Hematopoietic multipotent progenitor cell treated with erythropoietin and hydrocortisone succinate and interleukin-3 and kit ligand, for 17 days (in vitro differentiated cells): ENCODE measurements at places on chromosomes 16 and 17.

- no peak for DNase-seq
Measured at GRCh38 chr17:81315129-81315884, 20.2 kb upstream of the SLC38A10 start.

GRCh38 chr17:42629411-42630009, 20.0 kb downstream of the TUBG1 start:
- peak; percentile 67 for DNase-seq

GRCh38 chr17:77345260-77345910, 204.6 kb downstream of the SEC14L1 start:
- DNase-seq = no peak

DNA sequence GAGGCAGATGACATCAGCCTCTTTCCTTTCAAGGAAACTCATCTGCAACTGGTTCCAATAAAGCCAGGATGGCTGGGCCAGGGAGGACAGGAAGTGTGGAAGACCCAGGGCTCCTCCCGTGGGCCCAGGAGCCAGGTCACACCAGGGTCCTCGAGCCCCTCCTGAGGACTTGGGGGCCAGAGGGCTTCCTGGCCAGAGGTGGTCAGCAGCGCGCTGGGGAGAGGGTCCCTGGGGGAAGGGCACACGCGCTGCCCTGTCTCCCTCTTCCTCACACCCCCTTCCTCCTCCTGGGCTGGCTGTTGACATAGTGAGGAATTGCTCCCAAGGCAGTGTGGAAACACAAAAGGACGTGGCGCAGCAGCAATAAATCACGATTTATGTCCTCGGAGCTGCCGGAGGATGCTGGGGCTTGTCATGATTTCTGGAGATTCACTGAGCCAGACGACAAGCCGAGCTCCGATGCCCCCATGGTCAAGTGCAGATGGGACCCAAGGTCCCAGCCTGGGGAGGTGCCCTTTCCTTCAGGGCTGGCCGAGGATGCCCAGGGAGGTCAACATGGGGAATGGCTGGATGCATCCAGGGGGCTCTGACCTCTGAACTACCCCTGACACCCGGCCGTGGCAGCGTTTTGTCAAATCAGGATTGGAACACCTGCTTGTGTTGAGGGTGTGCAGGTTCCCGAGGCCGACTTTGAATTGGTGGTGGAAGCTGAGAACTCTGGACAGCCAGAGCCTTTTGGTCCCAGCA, 152.6 kb downstream of the IRF8 start:
- no peak for DNase-seq

DNA sequence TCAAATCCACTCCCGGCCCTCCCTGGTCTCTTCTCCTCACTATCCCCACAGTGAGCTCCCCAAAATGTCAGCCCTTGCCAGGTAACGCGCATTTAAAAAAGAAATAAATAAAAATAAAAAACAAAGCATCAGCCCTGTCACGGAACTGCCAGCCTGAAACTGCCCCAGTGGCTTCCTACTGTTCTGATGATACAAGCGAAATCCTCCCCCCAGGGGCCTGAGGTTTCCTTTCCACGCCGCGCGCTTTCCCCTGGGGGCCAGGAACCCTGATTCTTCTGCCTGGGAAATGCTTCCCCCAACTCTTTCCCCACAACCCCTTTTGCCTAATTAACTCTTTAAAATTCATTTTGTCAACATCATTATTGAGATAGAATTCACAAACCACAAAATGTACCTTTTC, 12.2 kb upstream of the RPH3AL start:
- no peak for DNase-seq

DNA sequence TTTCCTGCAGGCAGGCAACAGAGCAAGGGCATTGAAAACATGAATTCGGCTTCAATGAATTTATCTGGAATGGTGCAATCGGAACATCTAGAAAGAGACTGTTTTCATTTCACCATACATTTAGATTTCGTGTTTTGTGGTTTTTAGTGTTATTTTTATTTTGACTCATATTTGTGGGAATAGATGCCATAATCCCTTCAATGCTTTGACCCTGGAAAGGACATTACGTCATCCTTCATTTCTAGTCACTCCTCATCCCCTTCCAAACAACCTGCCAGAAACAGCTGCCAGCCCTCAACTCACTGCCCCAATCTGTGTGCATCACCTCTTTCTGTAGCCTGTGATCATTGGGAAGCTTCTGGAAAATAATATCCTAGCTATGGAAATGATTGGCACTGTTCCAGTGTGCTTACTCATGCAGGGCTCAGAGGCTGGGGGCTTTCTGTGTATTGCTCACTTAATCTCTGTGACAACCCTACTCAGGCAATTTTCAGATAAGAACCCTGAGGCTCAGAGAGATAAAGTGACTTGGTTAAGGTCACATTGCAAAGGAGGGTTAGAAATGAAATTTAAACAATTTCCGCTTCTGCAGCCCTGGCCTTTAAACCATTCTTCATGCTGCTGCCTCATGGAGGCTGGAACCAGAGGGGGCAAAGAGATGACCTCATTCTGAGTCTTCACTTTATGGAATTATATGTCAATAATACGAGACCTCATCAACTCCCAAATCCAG, 9.5 kb upstream of the KSR1 start:
- peak; percentile 70 for DNase-seq

GRCh38 chr16:22098405-22099255, 6.3 kb downstream of the VWA3A start:
- DNase-seq = no peak

GRCh38 chr16:89973235-89973634, 24.7 kb downstream of the DEF8 start:
- DNase-seq = no peak

DNA sequence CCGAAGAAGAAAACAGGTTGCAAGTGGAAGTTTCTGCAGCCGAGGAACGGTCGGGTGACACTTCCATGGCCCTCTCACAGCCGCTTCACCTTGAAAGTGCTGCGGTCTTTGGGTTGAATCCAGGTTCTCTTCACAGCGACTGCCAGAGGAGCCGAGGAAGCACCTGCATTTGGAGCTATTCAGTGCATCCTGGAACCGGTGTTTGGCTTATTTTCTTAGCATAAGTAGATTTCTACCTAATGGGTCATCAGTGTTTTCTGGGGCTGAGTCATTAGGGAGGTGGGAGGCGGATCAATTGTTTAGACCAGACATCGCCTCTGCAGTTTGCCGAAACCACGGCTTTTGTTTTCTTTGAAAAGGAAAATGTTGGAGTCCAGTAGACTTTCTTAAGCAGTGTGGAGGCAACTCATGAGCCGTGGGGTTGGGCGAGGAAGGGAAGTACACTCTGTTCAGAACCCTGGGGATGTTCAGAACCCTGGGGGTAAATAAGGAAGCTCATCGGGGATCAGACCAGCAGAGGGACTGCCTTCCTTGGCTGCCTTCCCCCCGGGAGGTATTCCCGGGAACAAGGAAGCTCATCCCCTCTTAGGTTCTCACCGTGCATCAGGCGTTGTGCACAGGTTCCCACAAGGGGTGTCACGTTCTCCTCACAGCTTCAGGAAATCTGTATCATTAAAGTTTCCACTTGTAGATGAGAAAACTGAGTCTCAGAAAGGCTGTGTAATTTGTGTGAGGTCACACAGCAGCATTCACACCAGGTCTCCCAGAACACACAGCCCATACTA, 361.5 kb downstream of the SNX29 start:
- DNase-seq = no peak

DNA sequence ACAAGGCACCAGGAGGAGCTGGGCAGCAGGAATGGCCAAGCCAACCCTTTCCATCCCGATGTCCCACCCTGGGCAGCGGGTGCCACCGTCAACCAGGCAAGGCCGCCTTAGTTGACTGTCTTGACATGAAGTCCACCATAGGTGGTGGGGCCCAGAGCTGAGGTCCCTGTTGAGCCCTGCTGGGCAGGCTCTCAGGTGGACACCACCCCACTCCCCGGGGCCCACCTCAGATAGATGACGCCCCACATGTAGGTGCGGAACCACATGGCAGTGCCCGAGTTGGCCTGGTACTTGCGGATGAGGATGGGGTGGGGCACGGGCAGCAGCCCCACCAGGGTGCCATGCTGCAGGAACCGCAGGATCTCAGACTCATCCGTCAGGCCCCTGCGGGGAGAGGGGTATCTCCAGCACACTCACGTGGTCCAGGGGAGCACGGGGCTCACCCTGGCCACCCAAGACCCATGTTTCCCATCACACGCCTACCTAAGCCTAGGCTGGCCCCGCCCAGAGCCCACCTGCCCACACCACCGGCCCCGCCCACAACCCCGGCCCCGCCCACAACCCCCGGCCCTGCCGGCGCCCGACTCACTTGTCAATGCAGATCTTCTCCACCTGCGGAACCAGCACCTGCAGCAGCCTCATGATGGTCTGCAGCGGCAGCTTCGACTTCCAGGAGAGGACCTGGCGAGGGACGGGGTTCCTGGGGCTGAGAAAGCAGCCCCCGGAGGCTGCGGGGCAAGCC, 16.2 kb downstream of the OTOP3 start:
- no peak for DNase-seq

DNA sequence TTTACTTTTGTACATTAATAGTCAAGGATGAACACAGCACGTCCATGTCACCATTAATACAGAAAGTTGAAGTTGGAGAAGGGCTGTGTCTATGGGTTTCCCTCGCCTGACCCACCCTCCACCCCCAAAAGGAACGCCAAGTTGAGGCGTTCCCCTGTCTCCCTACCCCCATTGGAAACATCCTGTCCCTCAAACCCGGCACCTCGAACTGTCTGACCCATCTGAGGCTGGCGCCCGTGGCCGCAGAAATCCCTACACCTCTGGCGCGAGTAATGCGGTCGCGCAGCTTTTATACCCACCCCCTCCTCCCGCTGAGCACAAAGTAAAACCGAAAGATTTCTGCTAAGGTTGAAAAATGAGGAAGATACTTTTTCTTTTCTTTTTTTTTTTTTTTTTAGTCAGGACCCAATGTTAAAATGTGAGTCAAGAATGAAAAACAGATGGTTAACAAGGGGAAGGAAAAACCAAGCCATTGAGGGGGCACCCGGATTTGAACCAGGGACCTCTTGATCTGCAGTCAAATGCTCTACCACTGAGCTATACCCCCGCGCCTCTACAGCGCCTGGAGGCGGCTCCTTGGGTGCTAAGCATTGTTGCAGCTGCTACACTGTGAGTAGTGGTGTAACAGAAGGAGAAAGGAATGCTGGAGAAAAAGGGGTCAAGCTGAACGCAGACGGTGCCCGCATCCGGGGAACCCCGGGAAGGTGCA, 887 bp upstream of the LASP1 start:
- DNase-seq = peak; percentile 77

- no peak for DNase-seq
Measured at GRCh38 chr16:73040136-73040535, 7.8 kb downstream of the ZFHX3 start.

- no peak for DNase-seq
Measured at GRCh38 chr17:81665205-81666091, 957 bp downstream of the OXLD1 start.

DNA sequence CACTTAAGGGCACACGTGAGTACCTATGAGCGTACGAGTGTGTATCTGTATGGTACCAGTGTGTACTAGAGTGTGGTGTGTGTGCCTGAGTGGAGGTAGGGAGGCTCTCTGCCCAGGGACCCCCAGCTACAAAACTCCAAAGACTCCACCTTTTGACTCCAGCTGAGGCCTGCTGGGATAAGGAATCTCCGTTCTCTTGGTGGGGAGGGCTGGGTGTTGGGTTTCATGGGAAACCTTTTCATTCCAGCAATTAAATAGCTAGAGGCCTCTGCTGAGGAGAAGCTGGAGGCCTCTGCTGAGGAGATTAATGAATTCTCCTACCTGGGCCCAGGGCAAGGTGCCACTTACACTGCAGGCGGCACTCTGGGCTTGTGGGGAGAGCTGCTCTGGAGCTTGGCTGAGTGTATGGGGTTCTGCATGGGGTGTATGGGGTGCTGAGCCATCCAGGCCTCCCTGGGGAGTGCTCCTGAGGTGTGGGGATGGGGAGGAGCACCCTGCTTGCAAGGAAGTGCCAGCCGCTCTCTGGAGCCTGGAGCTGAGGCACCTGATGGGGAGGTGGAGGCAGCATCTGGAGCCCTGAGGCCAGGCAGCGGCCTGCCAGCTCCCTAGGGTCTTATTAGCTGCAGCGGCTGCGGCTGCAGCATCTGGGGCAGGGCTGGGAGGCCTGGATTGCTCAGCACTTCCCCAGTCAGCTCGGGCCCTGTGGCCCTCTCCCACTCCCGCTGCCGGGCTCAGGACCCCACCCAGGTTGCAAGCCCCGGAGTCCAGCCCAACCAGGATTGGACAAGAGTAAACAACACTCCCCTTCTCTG, 4.6 kb downstream of the ANKRD13B start:
- no peak for DNase-seq

- no peak for DNase-seq
Measured at GRCh38 chr16:20889625-20890275, 10.4 kb downstream of the DCUN1D3 start.

DNA sequence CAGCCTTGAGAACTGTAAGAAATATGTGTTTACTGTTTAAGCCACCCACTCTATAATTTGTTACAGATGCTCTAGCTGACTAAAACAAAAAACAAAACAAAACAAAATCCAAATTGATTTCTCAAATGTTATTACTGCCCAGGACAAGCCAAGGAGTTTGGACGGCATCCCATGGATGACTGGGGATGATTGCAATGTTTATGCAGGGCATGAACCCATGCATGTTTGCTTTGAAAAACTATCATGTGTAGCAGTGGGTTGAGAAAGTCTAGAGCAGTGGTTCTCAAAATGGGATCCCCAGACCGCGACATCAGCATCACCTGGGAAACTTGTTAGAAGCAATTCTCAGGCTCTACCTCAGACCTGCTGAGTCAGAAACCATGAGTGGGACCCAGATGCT, 223.2 kb upstream of the PSMD7 start:
- no peak for DNase-seq

DNA sequence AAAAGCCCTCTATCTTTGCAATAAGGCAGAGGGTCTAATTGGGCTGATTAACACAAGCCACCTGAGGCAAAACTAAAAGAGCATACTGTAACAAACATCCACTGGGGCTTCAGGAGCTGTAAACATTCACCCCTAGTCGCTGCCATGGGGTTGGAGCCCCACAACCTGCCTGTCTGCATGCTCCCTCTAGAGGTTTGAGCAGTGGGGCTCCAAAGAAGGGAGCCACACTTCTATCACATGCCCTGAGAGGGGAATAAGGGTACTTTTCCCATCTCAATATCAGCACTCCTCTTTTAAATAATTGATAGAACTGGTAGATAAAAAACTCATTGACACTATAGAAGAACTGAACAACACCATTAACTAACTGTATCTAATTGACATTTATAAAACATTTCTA, 130.1 kb upstream of the COX10 start:
- no peak for DNase-seq

- no peak for DNase-seq
Measured at GRCh38 chr17:45433159-45433535, 477 bp upstream of the ARHGAP27 start.
